ENCODE measurements at places on chromosomes 5 and 9.

DNA sequence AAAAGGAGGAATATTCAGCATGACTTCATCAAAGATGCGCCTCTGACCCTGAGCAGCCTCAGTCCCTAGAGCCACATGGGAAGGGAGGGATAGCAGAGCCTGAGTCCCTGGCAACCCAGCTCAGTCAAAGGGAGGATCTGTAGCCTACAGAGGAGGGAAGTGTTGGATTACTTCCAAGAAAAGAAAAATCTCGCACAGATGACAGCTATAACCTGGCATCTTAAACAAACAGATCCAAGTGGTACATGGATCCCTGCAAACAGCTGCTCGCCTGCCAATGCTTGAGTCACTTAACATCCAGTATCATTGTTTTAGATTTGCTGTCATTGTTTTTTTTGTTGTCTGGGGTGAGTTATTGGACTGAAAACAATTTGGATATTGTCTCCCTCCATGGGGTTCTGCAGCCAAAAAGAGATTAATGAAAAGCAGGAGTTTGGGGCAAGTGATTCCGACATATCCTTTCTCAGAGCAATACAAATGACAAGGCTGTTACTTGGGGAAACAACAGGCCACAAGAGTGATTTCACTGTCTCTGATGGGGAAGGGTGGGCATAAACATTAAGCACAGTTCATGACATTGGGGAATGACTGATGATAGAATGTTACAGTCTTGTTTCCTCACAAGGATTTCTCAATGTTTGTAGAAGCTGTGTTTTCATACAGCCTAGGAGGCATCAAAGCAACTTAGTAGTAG, 153.5 kb upstream of the KIF2A start:
- DNase-seq = no peak

DNA sequence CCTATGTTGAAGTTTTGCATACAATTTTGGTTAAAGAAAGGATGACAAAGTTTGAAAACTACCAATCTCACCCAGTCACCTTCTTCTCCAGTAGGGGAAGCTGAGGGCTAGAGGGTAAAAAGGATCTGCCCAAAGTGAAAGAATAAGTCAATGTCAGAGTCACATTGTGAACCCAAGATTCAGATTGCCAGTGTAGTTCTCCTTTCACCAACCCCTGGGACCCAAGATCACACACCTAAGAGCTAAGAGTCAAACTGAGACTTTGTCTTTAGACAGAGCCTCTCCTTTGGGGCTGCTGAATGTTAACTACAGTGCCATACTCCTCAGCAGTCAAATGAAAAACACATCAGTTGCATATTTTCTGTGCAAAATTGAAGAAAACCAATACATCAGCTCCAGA, 210.6 kb downstream of the ATP10B start:
- no peak for DNase-seq

GRCh38 chr5:141349917-141350619, at the start of gene PCDHGB1:
Gene PCDHGB1 (plus strand): TSS chr5:141350099. CDS start chr5:141350261, 162 bp downstream.
- peak; percentile 40 for DNase-seq

DNA sequence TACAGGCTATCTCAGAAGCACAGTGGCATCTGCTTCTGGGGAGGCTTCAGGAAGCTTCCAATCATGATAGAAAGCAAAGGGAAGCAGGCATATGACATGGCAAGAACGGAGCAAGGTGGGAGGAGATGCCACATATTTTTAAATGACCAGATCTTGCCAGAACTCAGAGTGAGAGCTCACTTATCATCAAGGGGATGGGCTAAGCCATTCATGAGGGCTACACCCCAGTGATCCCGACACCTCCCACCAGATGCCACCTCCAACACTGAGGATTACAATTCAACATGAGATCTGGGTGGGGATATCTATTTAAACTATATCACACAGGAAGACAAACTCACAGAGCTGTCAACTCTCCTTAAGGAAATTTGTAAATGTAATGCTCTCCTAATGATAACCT, 258.8 kb downstream of the SPOCK1 start:
- DNase-seq = no peak

- peak; percentile 32 for DNase-seq
Observed at GRCh38 chr9:131618071-131618479, 72.8 kb downstream of the PRRT1B start.

DNA sequence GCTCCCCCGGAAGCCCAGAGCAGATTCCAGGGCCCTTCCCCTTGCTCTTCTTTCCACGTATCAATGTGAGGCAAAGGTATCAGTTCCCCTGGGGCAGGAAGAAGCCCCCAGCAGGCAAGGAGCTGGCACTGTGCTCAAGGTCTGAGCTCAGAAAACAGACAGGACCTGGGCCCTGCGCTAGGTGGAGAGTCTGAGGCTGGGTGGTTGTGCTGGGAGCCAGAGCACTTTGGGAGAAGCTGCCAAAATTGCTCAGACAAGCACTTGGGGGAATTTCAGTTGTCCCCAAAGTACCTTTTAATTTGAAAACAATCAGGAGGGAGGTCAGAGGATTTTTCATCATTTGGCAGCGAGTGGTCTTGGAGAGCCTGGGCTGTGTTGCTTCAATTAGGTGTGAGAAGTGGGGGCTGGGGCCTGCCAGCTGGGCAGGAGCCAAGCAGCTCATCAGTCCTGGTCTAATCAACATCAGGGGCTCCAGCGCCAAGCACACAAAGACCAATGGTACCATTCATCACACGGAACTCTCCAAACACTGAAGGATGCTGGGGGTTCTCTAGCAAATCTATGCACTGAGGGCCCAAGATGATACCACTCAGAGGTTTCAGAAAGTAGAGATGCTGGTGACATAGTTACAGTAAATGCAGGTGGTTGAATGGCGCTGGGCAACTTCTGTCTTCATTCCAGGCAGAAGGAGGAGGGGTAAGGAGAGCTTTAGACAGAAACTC, 176.5 kb downstream of the SNX18 start:
- no peak for DNase-seq

GRCh38 chr5:68297656-68298055, 82.1 kb downstream of the PIK3R1 start:
- DNase-seq = no peak

DNA sequence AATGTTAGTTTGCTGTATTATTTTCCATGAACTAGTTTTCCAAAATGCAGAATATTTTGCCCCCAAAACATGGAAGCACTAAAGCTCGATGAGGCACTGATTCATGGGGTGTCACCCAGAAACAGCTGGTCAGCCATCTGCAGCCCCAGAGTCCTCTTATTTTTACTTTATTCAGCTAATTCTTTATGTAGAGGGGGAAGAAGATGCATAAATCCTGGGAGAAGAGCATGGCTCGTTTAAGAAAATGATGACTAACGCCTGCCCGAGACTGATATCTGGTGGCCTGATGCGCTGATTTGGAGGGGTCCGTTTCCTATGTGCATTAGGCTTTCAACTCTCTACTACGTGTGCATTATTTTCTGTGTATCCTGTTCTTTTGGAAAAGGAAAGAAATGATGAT, 390.3 kb upstream of the MEF2C start:
- DNase-seq = no peak

GRCh38 chr5:137700282-137700680, 35.6 kb downstream of the KLHL3 start:
- DNase-seq = no peak

DNA sequence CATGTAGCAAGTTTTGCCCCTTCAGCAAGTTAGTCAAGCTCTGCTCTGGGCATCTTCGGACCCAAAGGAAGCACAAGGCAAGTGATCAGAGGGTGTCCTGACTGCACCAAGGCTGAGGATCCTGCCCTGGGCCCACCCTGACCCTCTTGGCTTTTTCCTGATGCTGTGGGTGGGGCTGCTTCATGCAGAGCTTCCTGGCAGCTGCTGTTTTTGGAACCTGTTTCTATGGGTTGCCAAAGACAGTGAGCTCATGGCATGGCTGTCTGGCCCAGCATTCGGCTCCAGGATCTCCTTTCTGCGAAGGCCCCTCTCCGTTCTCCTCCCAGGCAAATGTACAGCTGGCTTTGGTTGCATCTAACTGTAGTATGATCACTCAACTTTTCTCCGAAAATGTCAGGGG, 497.9 kb downstream of the ARHGEF28 start:
- DNase-seq = no peak

GRCh38 chr5:177995691-177996595, at the start of gene PROP1:
Gene PROP1 (minus strand): TSS chr5:177996242. CDS start chr5:177995933, 309 bp downstream.
- no peak for DNase-seq

DNA sequence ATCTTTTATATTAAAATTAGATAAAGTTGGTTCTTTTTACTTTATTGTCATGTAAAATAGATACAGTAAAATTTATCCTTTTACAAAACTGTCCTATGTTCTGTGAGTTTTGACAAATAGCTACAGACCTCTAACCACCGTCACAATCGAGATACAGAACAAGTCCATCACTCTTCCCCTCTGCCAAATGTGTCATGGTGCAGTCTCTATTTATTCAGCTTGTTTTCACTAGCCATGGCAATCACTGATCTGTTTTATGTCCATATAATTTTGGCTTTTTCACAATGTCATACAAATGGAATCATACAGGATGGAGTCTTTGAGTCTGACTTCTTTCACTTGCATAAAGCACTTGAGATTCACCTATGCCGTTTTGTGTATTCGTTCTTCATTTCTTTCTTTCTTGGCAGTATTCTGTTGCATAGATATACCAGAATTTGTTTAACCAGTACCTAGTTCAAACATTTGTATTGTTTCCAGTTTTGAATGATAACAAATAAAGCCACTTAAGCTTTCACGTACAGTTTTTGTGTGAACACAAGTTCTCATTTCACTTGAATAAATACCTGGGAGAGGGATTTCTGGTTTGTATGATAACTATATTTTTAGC, 273.2 kb upstream of the MPDZ start:
- DNase-seq = no peak

- DNase-seq = no peak
Observed at GRCh38 chr5:142096382-142096781, 12.2 kb upstream of the NDFIP1 start.

DNA sequence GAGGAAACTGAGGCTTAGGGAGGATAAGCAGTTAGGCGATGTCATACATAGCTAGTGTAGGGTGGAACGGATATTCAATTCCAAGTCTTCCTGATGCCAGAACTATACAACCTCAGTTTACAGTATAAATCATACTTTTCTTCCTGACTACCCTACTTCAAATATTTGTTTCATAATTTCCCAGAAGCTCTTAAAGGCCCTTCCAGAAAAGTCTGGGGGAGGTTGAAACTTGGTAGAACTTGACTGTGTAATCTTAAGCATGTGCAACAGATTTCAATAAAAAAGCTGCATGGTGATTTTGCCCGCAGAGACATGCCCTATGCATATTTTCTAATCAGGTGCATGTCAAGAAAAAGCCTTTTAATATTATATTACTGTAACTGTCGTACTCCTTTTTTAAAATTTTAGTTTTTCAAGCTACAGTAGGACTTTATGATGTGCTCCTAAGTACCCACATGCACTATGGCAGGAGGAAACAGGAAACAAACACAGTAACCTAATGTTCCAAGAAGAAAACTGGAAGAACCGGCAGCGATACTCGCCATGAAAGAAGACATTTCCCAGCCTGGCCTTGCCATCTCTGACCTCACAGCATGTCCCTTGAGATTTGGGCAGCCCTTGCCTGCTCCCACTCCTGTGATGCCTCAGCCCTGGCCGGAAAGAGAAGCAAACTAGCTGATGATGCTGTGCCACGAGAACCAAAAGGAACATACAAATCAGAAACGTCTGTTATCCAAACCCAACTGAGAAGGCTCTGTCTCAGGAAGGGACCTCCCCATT, 266.0 kb downstream of the EFNA5 start:
- DNase-seq = no peak

GRCh38 chr5:9898319-9898718, 268.2 kb upstream of the TAS2R1 start:
- DNase-seq = peak; percentile 19

- no peak for DNase-seq
Observed at GRCh38 chr5:71695071-71695470, 24.0 kb upstream of the CARTPT start.

- no peak for DNase-seq
Observed at GRCh38 chr9:27151693-27152404, 42.8 kb downstream of the TEK start.

- DNase-seq = no peak
Observed at GRCh38 chr9:87234854-87235253, 262.8 kb upstream of the DAPK1 start.

GRCh38 chr5:88734191-88734640, 148.8 kb downstream of the MEF2C start:
- peak; percentile 89 for DNase-seq

GRCh38 chr9:135669616-135670285, 6.6 kb downstream of the LCN9 start:
- no peak for DNase-seq

- no peak for DNase-seq
Observed at GRCh38 chr9:130880599-130881220, 15.9 kb downstream of the QRFP start.

- DNase-seq = no peak
Observed at GRCh38 chr5:37552161-37552560, 173.0 kb downstream of the WDR70 start.

DNA sequence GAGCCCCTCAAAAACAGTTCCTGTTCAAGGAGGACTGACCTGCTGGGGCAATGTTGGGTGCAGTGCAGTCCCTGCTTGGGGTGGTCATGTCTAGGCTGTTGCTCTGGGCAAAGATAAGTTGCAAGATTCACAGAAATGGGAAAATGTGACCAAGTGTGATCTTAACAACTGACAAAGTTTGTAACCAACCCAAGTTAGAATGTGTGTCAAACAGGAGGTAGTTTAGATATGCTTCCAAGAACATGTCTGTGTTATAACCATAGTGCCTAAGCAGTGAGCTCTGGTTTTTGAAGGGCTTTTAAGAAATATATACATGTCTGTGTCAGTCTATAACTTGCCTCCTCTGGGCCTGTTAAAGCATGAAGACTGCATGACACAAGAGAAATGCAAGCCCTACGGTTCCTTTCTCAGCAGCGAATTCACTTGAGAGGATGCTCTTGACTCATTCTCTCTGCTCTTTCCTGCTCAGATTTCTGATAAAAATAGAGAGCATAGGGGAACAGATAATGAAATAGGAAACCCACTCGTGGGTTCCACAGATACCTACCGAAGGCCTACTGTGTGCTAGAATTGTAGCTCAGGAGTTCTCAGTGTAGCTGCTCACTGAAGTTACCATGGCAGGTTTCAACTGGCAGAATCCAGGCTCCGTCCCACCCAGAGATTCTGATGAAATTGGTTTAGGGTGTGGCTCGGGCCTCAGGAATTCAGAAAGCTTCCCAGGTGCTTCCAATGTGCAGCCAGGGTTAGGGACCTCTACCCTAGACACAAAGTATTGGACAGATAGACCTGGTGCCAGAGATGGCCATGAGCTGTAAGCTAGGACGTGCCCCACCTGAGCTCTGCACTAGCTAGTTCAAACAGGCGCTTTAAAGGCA, 52.4 kb downstream of the ARHGEF37 start:
- no peak for DNase-seq

DNA sequence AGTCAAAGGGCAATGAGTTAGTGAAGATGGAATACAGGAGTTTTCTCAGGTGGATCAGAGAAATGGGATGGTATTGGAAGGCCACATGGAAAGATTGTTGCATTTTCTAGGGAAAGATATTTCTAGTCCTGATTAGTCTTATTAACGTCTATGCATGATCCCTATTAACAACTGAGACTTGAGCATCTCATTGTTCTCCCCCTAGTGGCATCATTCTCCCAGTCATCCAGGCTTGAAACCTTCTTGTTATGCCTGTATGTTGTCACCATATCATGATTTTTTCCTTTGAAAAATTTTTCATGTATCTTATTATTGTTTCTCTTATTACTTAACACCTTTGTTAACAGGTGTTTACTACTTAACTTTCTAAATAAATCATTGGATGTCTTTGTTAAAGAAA, 34.4 kb downstream of the KIF2A start:
- no peak for DNase-seq
